ENCODE measurements at places on chromosomes 16 and 17. TPM values are rescaled to one million over a fixed set of nuclear protein-coding genes. Genes with fewer than 3 reads are reported as not detected.

The PPY gene
- total RNA-seq = not detected

DNA sequence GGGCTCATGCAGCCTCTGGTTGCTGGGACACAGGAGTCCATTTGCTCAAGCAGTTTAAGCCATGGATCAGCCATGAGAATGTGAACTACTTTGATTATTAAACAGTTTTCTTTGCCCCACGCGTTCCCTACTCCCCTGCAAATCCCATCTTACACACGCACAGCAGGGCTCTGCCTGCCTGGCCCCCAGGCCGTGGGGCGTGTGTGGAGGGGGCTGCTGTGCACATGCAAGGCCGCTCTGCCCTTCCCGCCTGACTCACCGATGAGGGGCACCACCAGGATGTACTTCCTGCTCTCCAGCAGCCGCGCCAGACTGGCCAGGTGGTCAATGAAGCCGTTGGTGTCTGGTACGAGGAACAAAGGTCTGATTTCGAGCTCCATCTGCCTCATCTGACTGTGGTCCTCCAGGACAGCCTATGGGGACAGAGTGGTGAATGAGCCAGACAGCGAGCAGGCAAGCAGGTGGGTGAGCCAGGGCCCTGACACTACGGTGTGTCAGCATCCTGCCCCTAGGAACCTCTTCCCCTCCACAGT lies 13.7 kb downstream of the HIC1 start:
- peak; percentile 89 for DNase-seq

- peak; percentile 22 for DNase-seq
Observed at GRCh38 chr16:66273644-66274334, 92.7 kb upstream of the CDH5 start.

The AURKB gene
- 19.0 TPM for total RNA-seq

DNA sequence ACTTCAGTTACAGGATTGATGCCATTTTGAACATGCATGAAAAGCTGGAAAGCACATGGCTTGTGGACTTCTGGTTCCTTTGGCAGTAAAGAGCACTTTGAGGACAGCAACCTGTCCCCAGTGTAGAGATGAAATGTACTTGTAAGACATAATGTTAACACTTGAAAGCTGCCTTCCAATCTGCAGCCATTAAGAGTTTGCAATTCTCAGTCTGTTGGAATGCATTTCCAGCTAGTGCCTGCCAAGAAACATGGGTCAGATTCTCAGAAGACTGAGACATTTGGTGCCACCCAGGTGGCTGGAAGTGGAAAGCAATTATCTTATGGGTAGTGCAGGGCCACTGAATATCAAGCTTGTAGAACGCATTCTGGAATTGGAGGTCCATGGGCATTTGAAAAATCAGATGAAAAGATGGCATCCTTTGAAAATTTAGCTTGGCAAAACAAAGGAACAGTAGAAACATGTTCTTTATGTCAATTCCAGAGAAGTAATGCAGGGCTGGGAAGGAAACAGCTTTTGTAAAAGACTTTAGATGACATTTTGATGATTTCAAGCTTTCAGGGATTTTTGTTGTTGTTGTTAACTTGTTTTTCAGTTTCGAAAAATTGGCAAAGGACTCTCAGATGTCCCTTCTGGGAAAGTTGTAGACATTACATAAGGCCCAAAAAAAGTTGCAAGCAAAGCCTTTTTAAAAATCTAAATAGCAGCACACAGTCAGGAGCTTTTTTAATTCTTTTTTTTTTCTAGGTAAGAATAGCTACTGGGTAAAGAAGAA lies 147.0 kb downstream of the ABCA8 start:
- DNase-seq = peak; percentile 25

DNA sequence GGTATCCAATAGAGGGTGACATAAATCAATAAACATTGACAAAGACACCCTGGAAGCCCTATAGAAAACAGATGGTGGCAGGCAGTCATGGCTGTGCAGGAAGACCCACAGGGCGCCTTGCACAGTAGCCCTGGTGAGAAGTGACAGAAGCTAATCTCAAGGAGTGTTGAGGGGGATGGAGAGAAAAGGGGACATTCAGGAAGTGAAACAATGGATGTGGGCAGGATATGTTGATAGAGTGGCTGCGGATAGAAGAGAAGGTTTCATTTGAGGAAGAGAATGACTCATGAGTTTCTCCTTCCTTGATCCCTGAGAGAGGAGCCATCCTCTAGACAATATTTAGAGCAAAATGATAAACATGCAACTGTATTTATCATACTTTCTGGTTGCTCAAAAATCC lies 468.8 kb upstream of the HSBP1 start:
- peak; percentile 49 for DNase-seq

Data from fibroblast of villous mesenchyme (primary cell).